ENCODE measurements at places on chromosomes 16 and 17.

GRCh38 chr16:19284207-19284606, 1.3 kb upstream of the CLEC19A start:
- DNase-seq = no peak

DNA sequence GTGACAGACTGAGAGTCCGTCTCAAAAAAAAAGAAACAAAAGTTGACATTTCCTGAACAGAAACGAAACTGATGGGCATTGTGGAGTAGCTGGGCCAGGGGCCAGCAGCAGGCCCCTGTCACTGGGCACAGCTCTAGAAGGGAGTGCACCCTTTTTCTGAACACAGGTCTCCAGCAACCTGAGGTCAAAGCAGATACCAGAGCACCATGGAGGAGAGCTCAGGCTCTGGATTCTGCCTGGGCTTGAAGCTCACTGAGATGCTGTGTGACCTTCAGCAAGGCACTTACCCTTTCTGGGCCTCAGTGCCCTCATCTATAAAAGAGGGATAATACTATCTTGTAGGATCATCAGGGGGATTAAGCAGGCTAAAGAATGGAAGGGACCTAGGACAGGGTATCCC, 5.0 kb downstream of the SBK1 start:
- no peak for DNase-seq

- DNase-seq = no peak
Measured at GRCh38 chr16:8667492-8667891, 6.9 kb upstream of the ABAT start.

- no peak for DNase-seq
Measured at GRCh38 chr16:82801361-82801760, 174.6 kb downstream of the CDH13 start.

- DNase-seq = peak; percentile 4
Measured at GRCh38 chr16:75011634-75012307, 12.9 kb downstream of the ZNRF1 start.
